GM12878 (cell line): ENCODE measurements at places on chromosomes 11 and 22.

GRCh38 chr11:87063982-87064381, 26.2 kb downstream of the TMEM135 start:
- DNase-seq = no peak

- no peak for DNase-seq
Measured at GRCh38 chr11:86625981-86626380, 46.4 kb downstream of the ME3 start.

GRCh38 chr11:104968856-104969776, 742 bp upstream of the CASP4 start:
- no peak for DNase-seq

DNA sequence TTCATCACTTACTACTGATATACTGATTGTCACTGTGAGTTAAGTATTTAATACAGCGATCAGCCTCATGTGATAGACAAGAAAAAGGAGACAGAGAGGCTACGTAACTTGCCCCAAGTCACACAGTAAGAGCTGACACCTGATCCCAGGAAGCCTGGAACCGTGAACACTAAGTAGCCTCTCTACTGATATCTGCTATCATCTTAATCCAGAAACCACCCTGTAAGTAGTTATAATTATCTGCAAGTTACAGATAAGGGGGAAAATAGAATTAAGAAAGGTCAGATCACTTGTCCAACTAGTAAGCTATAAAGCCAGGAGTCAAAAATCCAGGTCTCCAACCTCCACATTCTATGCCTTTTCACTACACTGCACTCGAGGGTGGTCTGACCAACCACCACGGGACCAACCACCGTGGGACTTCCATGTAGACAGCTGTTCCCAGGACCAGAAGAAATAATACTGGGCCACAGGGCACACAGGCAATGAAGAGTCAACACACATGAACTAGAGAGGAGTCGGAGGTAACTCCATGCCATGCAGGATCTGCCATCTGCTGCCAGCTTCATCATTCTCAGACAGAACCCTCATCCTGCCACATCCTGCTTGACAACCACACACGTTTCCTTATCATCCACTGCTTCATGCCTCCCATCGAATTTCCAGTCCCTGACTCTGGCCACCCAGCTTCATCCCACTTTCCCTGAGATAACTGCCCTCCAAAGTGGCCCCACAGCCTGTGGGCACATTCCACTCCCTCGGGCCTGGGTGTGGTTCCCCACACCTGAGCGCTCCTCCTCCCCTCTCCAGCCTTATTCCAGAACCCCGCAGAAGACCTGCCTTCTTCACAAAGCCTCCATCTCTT, 58.6 kb downstream of the MICAL3 start:
- no peak for DNase-seq

DNA sequence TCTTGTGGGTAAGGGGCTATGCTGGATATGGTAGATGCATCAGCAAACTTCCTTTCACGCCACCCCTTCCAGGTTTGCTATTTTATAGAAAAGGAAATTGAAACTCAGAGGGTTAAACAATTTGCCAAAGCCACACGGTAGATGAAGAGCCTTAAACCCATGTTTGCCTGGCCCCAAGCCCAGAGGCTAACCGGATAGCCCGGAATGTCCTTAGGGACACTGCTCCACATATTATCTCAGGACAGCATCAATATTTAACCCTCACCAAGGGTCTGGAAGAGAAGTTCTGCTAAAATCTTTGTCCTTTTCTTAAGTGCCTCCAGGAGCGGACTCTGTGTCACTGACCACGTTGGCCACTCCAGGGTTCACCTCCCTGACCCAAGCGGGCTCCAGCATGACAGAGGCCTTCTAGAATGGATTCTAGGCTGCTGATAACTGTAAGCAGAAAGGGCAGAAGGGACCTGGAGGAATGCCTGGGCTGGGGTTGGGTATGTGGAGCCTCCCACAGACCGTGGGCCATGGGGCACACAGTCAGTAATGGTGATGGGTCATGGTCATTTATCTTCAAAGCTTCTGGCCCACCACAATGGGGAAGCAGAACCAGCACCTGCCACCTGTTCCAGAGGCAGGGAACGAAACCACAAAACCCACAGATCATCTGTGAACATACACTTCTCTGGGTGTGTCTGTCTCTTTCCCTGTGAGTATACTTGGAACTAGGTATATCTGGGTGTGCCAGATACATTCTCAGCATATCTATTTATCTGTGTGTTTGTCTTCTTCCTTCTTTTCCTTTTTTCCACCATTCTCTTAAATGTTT, 5.4 kb upstream of the TMEM86A start:
- DNase-seq = no peak

DNA sequence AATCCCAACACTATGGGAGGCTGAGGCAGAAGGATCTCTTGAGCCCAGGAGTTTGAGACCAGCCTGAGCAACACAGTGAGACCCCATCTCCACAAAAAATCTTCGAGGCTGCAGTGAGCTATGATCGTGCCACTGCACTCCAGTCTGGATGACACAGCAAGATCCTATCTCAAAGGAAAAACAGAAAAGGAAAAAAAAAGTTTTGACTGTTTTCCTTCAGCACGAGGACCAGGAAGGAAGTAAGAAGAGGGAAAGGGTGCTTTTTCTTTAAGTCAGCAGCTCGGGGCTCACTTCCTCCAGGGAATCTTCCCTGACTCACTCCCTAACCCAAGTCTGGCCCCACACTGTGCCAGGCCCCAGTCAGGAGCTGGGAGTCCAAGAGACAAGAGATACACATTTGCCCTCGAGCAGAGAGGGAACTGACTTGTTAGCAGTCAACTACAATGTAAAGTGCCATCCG, 14.2 kb downstream of the ARRB1 start:
- no peak for DNase-seq

DNA sequence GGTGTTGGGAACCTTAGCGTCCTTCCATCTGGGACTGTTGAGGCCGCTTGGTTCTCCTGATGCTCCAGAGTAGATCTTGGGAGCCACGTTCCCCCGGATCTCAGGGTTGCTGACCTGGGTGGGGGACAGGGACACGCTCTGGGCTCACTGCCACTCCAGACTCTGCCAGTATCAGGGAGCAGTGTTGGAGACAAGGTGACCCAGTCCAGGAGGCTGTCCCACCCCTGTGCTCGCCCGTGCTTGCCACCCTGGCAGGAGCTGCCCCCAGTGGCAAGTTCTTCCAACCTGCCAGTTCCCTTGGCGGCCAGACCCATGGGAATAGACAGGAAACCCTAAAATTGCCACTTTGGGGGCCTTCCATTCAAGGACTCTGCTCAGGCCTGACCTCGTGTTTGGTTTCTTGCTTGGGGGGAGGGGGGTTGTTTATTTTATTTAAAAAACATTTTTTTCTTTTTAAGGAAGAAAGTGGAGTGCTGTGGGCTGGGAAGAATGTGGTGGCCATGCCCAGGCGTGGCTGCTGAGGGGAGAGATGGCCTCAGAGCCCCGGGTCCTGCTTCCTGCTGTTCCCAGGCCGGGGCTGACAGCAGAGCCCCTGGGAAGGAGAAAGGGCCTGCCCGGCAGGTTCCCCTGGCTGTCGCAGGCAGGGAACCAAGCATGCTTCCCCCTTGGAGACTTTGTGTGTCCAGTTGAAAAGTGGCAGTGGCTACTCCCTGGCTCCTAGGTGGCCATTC, 7.2 kb downstream of the GRK2 start:
- DNase-seq = no peak

- DNase-seq = no peak
Measured at GRCh38 chr22:17358415-17358814, 10.8 kb upstream of the CECR2 start.

GRCh38 chr11:43922295-43922648, 20.2 kb upstream of the C11orf96 start:
- no peak for DNase-seq

DNA sequence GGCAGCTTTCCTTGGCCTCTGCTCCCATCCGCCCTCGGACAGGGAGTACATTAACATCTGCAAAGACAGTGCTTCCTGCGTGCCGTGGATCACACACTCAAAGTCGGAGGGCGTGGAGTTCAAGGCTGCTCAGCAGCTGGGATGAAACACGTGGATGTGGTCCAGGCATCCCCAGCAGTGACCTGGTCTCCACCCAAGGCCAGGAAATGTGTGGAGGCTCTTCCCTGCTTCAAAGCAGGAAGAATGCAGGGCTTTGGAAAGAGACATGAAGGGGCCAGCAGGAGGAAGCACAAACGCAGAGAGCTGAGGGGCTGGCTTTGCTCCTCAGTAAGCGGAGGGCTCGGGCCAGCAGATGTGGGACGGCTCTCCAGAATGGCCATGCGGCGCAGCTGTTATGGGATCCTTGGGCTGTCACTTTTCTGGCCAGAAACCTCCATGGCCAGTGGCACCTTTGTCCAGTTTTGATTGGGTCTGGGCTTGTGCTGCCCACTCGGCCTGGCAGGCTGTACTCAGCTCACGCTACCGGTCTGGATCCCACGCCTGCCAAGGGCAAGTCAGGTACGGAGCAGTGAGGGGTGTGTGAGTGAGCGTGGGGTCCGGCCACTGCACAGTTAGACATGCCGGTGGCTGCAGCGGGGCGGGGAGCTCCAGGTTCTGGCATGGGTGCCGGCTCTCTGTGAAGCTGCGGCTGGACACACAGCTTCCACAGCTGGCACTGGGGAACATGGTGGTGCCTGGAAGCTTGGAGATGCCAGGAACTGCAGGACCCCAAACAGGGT, 438.0 kb downstream of the TBC1D22A start:
- no peak for DNase-seq

DNA sequence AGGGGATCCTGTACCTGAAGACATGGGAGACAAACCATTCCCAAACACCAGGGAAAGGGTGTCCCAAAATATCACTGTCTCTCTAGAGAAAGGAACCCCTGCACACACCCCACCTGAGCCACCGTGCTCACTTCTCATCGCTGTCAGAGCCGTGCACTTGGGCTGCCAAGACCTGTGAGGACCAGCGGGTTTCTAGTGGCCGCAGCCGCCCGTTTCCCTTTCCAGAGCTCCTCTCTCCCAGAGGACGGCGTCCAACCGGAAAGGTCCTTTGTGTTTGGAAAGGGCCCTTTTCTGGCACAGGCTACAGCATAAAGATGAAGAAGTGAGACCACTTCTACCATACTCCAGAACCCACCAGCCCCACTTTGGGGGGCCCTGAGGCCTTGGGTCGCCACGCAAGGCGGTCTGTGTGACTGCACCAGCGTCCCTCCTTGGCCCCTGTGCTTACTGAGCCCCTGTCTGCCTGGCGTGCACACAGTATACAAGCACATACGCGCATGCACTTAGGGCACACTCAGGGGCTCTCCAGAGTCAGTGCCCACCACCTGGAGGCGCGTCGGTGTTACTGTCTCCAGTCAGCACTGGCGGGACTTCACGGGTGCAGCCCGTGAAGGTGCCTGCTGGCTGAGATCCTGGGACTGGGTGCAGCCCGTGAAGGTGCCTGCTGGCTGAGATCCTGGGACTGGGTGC, 381.8 kb downstream of the TBC1D22A start:
- no peak for DNase-seq
